Activated T-cell treated with anti-CD3 and anti-CD28 coated beads, Interleukin-2, amount 50 U/mL, for 72 hours (primary cell): ENCODE measurements at places on chromosomes 7 and 10.

DNA sequence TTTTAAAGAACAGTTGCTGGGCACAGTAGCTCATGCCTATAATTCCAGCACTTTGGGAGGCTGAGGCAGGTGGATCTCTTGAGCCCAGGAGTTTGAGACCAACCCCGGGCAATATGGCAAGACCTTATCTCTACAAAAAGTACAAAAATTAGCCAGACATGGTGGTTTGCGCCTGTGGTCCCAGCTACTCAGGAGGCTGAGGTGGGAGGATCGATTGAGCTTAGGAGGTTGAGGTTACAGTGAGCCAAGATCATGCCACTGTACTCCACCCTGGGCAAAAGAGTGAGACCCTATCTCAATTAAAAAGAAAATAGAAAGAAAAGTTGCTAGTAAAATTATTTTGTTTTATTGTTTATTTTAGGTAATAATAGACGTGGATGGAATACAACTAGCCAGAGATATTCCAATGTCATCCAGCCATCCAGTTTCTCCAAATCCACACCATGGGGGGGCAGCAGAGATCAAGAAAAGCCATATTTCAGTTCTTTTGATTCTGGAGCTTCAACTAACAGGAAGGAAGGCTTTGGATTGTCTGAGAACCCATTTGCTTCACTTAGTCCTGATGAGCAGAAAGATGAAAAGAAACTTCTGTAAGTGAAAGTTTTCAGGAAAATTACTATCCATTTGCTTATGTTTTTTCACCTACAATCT is 3.0 kb downstream of the NUP42 start:
- DNase-seq: no peak

- no peak for DNase-seq
Observed at GRCh38 chr10:58839771-58840170, 327.1 kb downstream of the BICC1 start.

DNA sequence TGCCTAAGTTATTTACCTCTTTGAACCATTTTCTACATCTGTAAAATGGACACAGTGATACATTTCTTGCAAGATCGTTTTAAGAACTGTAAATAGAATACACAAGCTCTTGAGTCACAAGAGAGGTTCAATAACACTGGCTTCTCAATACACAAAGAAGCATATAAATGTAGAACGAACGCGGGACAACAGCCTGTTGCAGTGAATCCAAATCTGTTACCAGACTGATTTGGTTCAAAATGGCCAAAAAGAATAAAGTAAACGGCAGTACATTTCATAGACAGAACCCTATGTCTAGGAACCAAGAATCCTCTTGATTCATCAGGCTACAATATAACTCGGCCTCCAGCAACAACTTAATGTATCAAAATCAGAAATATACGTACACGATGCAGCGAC is 701 bp downstream of the MTPAP start:
- DNase-seq: no peak

- DNase-seq: peak; percentile 32
Observed at GRCh38 chr7:140165422-140165821, 11.4 kb downstream of the KDM7A start.

GRCh38 chr7:139851770-139852481 is 22.9 kb downstream of the TBXAS1 start:
- DNase-seq: no peak
